D721Med (cell line): ENCODE measurements at places on chromosomes 3 and 15.

DNA sequence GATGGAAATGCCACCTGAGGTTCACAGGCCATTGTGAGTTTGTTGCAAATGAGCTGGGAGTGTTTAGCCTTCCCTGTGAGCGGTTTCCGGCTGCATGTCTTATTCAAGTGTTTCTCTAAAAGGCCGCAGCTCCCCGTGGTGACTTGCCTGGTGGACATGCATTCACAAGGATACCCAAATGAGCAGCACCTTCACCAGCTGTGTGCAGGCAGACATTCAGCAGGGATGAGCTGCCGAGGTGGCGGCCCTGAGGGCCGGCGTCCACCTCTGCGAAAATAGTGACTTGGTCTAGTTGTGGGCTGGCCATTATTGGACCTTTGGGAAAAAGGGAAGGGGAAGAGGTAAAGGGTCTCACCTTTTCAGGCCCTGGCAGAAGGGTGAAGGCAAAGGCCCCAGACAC is 23.4 kb downstream of the SPSB4 start:
- no peak for DNase-seq

GRCh38 chr3:120196333-120196732 is 88.7 kb downstream of the GPR156 start:
- DNase-seq = no peak

DNA sequence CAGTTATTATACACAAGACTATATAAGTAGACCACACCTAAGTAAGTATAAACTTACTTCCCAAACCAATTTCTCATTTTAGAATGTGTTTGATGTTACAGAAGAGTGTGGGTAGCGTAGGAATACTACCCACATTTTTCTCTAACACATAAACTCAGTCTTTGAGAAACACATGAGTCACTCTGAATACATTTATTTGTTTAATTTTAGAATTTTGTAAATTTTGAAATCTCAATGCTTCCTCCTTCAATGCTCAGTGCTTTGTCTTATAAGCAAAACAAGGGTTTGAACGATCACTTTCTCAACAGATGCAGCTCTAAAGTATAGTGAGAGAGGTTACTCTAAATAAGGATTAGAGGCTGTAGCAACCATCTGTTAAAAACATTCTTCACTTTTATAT is 700.8 kb downstream of the SI start:
- no peak for DNase-seq

DNA sequence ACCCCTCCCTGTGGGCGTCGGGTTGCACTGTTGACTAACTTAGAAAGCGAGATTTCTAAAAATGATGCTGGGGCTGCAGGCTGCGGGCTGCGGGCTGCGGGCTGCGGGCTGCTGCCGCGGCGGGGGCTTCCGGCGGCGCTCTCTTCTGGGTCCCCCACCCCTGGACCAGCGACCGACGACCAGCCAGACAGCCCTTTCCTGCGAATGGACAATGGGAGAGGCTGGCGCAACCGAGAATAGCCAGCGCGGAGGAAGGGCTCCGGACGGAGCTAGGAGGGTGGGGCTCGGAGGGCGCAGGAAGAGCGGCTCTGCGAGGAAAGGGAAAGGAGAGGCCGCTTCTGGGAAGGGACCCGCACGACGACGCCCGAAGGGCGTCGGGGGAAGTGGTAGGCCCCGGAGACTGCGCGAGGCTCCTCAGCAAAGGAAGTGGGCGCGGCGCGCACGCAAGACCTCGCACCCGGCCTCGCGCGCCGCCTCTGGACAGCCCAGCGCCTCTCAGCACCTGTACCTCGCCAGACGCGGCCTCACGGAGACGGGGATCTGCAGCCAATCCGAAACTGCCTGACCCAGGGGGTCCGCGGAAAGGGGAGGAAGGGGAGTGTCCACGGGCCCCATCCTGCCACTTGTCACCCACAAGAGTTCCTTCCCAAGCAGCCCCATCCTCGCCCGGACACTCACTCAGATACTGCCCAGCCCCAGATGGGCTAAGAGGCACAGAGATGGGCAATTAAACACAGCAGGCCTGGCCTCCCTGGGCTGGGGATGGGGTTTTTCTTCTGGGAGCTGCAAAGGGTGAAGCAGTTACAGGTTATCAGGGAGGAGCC is 70.7 kb downstream of the SLC12A8 start:
- no peak for DNase-seq

DNA sequence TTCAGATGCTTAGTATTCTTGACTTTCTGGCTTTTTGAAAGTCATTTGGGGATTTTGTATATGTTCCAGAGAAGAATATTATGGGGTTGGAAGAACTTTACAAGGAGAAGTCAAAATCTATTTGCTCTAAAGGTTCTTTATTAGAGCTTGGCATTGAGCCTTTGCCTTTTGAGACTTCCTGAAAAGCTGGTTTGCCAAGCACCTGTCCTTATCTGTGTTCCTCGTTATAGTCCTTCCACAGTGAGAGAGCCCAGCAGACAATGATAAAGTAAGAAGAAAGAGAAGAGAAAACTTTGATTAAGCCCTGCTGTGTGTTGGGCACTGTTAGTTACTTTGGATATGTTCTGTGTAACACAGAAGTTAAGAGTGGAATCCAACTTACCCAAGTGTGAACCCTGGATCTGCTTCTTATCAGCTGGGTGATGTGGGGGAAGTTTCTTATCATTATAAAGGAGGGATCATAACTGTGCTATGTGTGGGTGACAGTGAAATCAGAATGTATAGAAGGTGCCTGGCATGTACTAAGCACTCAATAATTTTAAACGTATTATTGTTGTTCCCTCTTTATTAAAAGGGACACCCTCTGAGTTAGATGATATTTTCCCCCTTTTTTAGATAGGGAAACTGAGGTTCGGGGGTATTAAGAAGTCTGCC is 44.3 kb upstream of the POLR2M start:
- DNase-seq = no peak

DNA sequence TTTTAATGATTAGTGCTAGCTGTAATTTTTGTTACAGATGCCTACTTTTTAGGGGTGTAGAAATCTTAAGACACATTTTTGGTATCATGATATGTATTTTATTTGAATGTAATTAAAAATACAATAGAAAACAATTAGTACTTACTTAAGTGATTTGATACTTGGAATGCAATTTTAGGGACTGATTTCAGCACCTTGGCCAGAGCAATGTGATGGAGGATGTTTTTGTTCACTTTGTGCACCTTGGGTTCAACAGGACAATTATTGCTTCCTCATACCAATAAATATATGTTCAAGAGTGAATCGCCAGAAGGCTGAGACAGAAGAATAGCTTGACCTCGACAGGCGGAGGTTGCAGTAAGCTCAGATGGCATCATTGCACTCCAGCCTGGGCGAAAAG is 22.3 kb downstream of the GMNC start:
- no peak for DNase-seq

GRCh38 chr15:85730001-85730820 is 64.5 kb downstream of the KLHL25 start:
- no peak for DNase-seq

DNA sequence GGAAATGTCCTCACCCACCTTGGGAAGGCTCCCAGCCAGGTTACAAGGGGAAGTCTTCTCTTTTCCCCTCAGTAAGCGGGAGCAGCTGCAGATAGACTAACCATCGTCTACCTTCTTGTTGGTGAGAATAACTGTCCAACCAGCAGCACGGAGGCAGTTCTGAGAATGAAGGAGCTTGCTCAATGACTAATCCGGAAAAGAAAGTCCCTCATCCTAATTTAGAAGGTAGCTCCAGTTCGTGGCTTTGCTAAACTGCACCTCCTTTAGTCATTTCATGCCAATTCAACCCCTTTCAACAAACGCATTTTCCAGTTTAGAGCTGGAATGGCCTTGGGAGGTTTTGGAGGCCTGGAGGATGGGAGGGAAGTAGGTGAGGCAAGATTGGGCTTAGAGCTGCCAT is 527.4 kb upstream of the PROK2 start:
- no peak for DNase-seq

- DNase-seq = no peak
These were observed 15.5 kb upstream of the ATP8B4 start for GRCh38 chr15:50134524-50135024.

DNA sequence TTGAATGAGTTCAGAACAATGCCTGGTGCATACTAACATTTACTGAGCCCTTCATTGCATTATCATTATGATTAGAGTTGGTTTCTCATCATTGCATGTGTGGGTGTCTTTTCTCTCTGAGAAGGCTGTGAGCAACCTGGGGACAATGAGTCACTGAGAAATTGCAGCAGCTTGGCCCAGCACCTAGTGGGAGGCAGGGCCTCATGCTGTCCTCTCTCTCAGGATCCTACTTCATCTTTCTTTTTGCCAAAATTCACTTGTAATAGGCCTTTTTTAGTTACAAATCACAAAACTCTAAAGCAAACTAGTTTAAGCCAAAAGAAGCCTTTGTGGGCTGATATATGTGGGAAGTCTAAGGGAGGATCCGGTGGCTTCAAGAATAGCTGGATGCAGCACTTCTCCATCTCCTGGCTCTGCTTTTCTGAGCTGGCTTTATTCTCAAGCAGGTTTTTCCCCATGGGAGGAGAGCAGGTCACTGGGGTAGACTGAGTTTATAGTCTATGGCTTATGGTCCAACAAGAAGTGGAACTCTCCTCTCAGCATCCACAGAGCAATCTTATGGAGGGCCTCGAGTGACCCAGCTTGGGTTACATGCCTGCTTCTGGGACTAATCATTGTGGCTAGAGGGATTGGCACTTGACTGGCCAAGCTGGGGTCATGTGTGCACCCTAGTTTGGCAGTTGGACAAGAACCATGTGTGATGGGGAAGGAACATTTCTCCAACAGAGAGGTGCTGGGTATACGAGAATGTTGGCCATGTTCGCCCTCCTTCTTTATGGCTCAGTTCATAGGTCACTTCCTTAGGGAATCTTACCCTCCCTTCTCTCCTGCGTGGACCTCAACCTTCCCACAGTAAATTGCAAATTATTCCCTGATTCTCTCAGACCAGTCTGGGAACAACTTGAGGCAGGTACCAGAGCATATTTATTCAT is 8.7 kb upstream of the CAMK1 start:
- no peak for DNase-seq

DNA sequence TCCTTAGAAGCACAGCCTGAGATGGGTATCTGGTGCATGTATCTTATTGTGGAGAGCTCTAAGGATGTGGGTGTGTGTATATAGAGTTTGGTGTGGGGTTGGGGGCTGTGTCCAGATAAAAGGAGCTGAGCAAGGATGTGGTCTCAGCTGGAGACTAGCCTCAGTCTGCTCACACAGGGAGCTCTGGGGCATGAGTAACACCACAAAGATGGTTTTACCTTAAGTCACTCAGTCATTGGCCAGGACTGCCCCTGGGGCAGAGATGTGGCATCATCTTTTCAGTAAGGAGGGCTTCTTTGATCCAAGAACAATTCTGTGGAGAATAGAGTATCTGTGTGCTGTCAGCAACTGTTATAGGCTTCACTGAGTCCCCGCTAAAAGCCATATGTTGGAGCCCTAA is 163.4 kb upstream of the NUDT16 start:
- no peak for DNase-seq

DNA sequence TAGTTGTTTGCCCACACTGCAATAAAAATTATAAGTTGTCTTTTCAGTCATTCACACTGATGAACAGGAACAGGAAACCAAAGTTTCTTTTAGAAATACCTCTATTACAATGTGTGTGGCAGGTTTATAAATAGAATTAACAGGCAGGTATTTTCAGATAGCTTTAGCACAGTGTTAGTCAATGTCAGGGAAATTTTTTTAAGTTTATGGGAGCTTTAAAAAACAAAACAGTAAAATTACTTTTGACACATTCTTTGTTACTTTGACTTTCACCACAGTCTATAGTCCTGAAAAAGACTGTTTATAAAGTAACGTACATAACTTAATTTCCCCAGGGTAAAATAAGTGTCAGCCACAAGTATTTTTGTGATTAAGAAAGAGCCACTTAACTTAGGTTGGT is 38.1 kb downstream of the SERPINI1 start:
- DNase-seq = no peak

GRCh38 chr15:80309769-80310384 is 57.9 kb upstream of the CTXND1 start:
- no peak for DNase-seq

DNA sequence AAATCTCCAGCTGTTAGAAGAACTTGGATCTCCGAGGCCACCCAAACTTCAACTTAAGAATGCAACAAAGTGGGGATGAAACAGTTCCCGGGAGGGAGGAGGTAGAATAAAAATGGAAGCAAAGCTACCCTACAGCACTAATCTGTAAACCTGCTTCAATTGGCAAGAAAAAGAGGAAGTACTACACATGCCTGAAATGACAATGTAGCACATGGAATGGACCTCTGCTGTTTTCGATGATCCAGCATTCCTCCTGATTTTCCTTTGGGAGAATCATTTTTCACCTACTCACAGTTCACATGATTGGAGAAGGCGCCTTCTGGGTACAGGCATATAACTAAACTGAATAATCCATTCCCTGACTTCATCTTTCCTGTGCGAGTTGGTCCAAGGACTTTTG is 1081.5 kb downstream of the FHIT start:
- DNase-seq = no peak

GRCh38 chr3:176352716-176353334 is 844.5 kb downstream of the TBL1XR1 start:
- DNase-seq = no peak

GRCh38 chr3:138835397-138835757 is 649 bp upstream of the PIK3CB start:
- no peak for DNase-seq

- no peak for DNase-seq
These were observed 74.0 kb downstream of the SSR3 start for GRCh38 chr3:156480949-156481348.

DNA sequence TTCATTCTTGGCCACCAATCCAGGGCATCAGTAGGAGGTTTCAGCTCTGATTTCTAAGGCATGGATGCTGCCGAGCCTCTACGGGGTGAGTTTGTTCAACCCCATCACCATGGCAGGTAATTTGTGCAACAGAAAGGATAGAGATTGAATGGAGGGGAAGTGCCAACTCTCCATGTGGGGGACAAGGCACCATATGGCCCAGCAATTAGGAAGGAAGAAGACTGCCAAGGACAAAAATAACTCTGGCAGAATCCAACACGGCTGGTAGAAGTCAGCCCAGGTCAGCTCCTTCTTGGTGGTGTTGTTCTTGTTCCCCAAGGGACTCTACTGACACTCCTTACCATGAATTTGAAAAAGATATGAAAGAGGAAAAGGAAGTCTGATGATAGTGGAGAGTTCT is 503.9 kb downstream of the MAGI1 start:
- no peak for DNase-seq

DNA sequence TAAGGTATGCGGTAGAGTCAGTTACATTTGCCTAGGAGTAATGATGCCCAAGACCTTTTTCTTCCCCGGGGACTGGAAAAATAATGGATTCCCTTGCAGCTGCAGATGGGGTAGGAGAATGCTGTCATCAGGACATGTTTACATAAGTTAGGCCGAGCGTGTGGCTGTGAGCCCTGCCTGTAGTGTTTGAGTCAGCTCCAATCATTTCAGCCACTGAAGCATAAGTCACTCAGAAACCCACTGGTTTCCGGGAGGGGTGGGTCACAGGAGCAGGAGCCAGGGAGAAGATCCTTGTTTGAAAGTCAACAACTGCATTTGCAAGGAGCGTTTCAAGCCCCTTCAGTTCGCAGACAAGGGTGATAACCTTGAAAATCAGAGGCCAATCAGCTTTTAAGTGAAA is 562.3 kb downstream of the MCTP2 start:
- no peak for DNase-seq

DNA sequence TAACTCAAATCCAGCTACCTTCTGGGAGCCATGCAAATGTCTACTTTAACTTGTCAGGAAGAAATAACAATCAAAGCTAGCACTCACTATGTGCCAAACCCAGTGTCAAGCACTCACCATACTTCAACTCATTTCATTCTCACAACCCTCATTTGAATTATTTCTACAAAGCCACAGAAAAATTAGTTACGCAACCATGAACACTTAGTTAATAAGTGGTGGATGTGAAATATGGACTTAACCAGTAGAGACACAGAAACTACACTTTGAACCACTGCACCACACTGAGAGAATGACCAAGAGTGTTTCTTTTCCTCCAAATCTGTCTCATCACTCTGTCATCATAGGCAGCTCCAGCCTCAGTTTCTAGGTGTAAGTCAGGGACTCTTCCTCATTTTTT is 91.0 kb upstream of the MBNL1 start:
- no peak for DNase-seq
